Non-pigmented ciliary epithelial cell (primary cell): ENCODE measurements at places on chromosomes 1 and 21.
A peak's percentile ranks its signal among the peaks of the same experiment; 100 is the strongest.

GRCh38 chr1:176837708-176838107 is 326.8 kb downstream of the ASTN1 start:
- no peak for DNase-seq

DNA sequence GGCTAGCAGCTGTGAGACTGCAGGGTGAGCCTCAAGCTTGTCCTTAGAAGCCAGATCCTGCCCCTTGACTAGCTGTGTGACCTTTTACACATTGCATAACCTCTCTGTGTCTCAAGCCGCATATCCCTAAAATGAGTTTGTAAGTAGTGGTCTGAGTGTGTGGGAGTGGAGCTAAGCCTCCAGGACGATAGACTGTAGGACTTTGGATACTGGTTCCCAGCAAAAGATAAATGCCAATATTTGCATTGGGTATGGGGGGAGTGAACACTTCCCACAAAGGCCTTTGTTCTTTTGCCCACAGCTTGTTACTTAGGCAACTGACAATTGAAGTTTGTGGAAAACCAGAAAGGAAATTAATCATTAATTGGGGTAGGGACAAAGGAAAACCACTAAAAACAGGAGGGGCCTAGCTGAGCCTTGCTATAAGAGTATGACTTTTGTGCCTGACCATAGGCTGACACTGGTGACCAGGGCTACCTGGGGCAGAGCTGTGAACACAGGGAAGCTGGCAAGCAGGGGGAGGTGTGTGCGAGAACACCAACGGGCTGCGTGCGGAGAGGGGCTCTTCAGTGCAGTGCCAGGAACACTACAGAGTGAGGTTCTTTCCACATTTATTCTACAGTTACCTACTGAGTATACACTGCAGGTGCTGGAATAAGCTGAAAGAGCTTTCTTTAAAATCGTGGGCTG is 102.4 kb upstream of the ETV3 start:
- no peak for DNase-seq

- DNase-seq, result peak; percentile 23
These were observed 103.7 kb downstream of the COQ8A start for GRCh38 chr1:227043755-227044154.

DNA sequence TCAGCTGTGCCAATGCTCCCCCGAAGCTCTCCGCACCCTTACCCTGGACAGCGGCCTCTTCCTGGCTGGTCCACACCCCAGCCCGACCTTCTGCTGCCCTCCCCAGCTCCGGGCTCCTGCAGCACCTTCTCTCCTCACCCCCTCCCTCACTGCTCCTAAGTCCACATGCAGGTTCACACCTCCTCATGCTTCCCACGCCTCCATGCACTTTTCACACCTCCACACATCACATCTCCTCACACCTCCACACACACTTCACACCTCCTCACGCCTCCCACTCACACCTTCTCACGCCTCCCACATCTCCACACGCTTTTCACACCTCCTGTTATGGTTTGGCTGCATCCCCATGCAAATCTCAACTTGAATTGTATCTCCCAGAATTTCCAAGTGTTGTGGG is 18.9 kb downstream of the GPR137B start:
- DNase-seq, result no peak

DNA sequence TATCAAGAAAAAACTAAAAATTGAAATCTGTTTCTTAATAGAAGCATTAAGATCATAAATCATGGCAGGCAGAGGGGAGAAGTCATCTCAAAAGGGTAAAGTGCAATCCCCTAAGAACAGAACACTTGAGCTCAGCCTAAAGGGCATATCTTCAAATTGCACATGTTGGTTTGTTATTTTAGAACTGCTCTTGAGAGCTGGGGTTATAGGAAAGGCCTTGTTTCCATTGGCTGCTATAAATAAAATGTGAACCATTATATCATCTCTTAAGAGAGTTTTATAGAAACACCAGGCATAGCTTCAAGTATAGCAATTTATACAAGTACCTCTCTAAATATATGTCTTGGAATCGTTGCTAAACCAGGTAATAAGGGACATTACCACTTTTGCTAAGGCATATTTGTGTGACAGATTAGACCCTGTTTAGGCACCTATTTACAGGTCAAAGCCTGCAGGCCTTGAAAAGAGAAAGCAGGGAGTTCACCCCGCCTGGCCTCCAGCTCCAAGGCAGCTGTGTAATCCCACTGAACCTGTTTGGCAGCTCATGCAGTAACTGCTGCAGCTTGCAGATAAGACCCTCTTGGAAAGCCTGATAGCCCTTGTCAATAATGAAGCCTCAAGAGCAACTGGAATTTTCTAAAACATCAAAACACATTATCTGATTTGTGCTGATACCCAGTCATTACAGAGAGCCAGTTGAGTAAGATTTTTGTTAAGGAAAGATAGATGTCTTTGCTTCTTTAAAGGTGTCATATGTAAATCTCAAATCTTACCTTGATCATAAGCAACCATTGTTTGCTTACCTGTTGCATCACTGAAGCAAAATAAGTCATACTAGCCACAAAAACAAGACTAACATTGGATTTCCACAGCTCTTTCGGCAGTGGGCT is 24.2 kb upstream of the SYDE2 start:
- DNase-seq, result no peak

DNA sequence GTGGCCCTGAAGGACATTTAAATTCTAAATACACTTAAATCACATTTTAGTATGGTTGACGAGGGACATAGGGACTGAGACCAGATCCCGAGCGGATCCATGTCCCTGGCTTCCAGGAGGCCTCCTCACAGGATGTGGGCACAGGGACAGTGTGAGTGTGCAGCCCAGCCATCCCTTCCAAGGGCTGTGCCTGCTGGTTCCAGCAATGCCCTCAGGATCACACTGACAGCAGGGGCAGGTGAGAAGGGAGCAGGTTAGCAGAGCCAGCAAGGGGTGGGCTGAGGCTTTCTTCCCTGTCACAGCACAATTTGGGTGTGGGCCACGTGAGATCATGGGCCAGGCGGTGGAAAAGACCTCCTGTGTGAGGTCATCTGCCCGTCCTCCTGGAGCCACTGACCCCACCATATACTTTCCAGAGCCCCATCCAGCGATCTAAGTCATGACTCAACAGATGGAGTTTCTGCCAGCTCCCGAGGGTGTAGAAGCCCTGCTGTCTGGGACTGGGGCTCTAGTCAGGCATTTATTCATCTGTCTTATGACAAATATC is 37.0 kb upstream of the PRSS38 start:
- DNase-seq, result no peak

GRCh38 chr1:201251851-201252430 is 31.4 kb upstream of the PKP1 start:
- DNase-seq, result no peak

DNA sequence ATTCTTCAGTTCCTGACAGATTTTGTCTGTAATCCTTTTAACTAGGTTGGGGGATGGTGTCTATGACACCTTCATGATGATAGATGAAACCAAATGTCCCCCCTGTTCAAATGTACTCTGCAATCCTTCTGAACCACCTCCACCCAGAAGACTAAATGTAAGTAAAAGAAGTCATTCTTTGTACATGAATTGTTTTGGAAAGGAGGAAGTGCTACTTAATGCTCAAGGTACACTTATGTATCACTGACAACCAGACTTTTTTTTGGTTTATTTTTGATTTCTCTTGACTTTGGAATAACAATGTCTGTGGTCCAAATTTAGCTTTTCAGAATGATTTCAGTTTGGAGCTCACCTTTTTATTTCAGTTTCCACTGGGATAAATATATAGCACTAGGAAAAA is 2.3 kb downstream of the DYRK3 start:
- DNase-seq, result no peak

DNA sequence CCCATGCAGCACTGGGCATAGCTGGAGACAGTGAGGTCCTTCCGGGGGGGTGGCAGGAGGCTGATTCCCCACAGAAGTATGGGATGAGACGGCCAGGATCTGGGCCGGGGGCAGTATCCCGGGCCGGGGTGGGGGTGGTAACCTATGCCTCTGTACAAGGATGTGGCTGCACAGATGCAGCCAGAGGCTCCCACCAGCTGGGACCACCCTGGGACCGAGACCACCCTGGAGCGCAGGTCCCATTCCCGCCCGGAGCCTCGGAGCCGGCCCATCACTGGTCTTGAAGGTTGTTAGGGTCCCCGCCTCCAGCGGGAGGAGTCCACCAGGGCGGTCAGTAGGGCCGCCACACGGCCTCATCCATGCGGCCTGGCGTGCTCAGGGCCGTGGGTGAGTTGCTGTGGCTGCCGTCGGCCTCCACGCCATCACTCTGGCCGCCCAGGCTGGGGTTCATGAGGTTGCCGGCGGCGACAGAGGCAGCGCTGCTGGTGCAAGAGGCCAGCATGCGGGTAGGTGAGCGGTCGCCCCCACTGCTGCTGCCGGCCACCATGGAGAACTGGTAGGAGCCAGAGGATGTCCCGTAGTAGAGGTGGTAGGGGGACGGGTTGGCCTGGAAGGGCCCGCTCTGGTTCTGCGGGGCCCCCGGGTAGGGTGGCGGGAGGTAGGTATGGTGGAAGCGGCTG is 28.1 kb downstream of the RUNX3 start:
- no peak for DNase-seq

- DNase-seq, result no peak
These were observed 232.3 kb upstream of the B3GALT2 start for GRCh38 chr1:193418745-193419058.

DNA sequence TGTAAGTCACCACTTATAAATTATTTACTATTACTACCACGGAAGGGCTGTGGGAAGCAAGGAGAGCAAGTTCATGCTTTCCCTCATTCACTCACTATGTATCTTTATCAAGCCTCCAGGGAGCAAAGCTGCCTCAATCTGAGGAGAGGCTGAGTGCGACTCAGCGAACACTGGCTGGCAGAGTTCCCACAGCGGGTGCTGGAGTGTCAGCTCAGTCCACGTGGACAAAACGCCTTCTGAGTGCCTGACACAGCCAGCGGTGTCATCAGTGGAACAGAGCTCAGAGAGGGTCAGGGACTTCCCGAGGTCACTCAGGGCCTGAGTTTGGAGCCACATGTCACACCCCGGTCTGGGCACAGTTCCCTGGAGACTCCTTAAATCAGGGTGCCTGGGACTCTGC is 16.9 kb downstream of the MATN1 start:
- DNase-seq, result no peak

DNA sequence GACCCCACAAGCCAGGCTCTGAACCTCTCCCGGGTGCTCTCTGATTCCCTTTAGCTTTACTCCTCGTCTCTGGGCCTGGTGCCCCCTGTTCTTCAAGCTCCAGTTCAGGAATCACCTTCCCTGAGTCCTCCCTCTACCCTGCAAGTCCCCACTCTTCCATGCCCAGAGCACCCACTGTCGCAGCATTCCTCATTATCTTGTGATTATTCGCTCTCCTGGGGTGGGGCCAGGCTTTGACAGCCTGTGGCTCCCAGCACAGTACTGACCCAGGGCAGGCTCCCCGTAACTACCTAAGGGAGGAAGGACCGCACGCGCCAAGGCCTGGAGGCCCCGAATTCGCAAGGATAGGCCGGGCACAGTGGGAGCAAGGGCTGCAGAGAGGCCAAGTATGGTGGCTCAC is 734 bp upstream of the C1orf210 start:
- DNase-seq, result no peak

GRCh38 chr1:12532405-12533315 is 85.3 kb downstream of the DHRS3 start:
- no peak for DNase-seq

GRCh38 chr1:100323419-100324106 is 28.7 kb upstream of the CDC14A start:
- DNase-seq, result no peak

DNA sequence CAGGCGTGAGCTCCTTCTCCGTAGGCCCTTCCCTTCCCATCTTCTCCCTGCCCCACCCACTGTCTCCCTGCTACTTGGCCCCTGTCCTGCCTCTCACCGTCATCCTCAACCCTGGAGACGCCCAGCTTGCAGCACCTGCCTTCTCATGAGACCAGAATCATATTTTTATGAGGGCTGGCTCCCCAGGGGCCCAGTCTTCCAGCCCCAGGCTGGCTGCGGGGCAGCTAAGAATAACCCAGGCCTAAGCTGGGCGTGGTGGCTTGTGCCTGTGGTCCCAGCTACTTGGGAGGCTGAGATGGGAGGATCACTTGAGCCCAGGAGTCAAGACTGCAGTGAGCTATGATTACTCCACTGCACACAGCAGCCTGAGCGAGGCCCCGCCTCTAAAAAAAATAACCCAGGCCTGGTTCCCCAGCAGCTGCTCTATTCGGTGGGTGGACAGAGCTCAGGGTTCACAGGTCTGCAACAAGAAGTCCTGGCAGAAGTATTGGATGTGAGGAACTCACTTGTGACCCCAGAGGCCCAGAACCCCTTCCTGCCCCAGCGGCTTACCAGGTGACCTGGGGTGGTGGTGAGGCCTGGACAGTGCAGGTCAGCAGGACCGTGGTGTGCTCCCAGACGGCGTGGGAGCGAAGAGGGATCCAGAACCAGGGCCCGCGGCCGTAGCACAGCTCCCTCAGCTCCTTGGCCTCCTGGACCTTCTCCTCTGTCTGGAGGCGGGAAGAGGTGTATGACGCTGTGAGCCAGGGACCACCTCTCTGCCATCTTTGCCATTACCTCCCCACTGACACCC is 6.4 kb downstream of the MYOM3 start:
- no peak for DNase-seq

DNA sequence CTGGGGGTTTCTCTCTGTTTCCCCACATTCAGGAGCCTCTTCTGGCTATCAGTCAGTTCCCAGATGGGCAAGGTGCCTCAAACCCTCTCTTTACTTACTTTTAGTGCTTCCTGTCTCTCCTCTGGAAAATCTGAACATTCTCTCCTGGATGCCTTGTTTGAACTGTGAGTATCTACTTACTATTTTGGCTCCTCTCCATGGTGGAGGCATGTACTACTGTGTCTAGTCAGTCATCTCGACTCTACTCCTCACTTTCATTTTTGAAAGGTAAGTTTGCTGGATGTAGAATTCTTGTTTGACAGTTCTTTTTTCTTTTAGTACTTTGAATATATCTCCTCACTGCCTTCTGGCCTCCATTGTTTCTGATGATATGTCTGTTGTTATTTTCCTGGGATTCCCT is 70.9 kb upstream of the FAM78B start:
- DNase-seq, result no peak

DNA sequence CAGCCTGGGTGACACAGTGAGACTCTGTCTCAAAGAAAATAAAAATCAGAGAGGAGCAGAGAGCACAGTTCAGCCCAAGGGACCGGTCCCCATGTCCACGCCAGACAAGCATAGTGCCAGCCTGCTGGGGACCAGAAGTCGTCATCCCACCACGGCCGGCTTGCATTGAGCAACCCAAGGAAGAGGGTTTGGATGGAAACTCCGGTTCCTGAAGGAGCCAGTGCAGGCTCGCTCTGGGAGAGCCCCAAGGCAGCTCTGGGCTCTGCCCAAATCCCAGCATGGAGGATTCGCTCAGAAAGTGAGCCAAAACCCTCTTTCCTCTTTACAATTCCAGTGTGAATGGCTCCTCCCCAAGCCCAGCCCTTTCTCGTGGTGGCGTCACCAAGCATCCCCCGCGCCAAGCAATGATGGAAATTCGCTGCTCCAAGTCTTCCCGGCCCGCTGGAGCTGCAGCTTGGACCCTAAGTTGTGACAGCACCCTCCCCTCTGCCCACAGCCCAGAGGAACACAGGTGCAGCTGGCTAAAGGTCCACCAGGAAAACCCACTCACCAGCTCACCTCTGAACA is 64.1 kb upstream of the SLC25A33 start:
- DNase-seq, result no peak

GRCh38 chr1:180585994-180586359 is 27.2 kb downstream of the OVAAL start:
- DNase-seq, result no peak

- DNase-seq, result no peak
These were observed 2.1 kb downstream of the TIE1 start for GRCh38 chr1:43302721-43303470.
